Common myeloid progenitor, CD34-positive (primary cell): ENCODE measurements at places on chromosomes 4 and X.
A peak's percentile ranks its signal among the peaks of the same experiment; 100 is the strongest.

DNA sequence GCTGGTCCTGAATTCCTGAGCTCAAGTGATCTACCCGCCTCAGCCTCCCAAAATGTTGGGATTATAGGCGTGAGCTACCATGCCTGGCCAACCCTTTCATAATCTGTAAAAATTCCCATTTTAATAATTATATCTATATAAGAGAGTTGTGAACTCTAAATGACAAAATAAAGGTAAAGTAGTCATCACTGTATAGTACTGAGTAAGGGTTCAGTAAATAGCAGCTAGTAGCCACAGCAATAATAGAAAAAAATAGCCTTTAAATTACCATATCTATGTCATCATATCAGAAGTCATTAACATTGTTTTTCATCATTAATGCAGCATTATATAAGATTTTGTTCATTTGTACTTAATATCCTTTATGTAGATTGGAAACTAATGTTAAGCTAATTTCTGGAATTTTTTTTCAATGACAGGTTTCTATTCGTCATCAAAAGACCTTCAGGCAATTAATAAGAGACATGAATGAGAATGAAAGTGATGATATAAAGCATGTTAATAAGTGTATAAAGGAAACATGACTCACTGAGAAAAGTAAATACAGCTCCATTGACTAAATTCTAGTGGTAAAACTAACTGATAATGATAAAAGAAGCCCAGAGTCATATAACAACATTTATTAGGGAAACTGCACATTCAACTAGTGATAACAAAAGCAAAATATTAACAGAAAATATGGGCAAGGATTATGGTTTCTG is 85.9 kb upstream of the UGT8 start:
- no peak for DNase-seq

- no peak for DNase-seq
Observed at GRCh38 chr4:48255072-48255958, 14.3 kb downstream of the TEC start.

GRCh38 chr4:7867701-7868435 is 71.8 kb downstream of the AFAP1 start:
- no peak for DNase-seq

GRCh38 chr4:78543424-78544125 is 8.0 kb upstream of the ANXA3 start:
- DNase-seq = no peak

GRCh38 chr4:173318240-173318639 is 15.9 kb downstream of the HMGB2 start:
- DNase-seq = no peak

GRCh38 chrX:111445485-111445884 is 33.5 kb upstream of the DCX start:
- DNase-seq = peak; percentile 60

DNA sequence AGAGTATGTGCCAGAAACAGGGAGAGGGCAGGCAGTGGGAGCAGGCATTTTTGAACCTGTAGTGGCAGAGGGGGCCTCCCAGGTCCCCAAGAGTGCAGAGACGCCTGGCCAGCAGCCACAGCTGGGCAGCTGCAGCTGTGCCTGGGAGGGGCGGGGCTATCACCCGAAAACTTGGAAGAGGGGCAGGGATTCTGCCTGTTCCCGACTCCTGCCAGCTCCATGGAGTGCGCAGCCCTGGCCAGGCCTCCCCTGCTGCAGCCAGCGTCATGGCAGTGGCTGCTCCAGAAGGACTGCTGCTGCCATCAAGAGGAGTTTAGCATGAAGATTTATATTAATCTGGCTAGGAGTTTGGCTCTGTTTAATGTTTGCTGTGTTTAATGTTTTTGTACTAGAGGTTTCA is 532.1 kb upstream of the PITX2 start:
- no peak for DNase-seq

GRCh38 chr4:10438924-10439323 is 18.3 kb downstream of the ZNF518B start:
- no peak for DNase-seq

GRCh38 chr4:144734522-144734921 is 88.6 kb downstream of the HHIP start:
- DNase-seq = no peak

DNA sequence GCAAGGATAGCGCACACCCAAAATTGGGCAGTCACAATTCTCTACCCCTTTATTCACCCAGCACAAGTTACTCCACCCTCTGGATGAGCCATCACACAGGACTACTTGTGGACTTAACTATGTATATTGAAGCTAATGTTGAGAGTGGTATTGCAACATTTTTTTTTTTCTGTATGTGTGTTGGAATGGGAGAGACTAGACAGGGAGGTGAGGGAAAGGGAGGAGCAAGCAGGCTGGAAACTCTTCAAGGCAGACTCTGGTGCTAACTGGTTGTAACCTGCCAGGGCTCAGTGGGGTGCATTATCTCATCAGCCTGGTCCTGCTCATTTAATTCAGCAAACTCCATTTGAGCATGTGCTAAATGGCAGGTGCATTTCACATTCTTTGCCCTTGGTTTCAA is 18.4 kb upstream of the CWH43 start:
- no peak for DNase-seq

GRCh38 chr4:128571747-128572146 is 237.8 kb upstream of the JADE1 start:
- no peak for DNase-seq

DNA sequence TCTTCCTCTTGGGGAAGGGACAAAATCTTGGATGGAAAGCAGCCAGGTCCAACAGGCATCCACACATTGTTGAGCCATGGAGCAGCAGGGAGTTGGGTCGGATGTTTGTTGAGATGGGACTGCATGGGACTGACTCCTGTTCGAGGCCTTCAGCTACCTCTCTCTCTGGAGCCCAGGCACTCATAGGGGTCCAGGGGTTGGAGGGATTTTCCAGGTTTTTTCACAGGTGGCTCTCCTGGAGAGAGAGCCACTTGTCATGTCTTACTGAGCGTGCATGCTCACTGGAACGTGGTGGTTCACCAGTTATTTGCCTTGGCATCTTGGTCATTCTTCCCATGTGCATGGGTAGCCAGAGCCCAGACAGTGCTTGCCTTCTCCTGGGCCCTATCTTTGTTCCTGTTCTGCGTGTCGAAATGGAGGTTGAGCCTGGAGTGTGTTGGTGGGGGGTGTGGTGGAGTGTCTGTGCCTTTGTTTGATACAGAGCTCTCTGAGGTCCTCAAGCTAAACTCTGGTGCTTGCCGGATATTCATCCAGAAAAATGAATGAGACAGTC is 60.6 kb downstream of the NBDY start:
- DNase-seq = no peak

DNA sequence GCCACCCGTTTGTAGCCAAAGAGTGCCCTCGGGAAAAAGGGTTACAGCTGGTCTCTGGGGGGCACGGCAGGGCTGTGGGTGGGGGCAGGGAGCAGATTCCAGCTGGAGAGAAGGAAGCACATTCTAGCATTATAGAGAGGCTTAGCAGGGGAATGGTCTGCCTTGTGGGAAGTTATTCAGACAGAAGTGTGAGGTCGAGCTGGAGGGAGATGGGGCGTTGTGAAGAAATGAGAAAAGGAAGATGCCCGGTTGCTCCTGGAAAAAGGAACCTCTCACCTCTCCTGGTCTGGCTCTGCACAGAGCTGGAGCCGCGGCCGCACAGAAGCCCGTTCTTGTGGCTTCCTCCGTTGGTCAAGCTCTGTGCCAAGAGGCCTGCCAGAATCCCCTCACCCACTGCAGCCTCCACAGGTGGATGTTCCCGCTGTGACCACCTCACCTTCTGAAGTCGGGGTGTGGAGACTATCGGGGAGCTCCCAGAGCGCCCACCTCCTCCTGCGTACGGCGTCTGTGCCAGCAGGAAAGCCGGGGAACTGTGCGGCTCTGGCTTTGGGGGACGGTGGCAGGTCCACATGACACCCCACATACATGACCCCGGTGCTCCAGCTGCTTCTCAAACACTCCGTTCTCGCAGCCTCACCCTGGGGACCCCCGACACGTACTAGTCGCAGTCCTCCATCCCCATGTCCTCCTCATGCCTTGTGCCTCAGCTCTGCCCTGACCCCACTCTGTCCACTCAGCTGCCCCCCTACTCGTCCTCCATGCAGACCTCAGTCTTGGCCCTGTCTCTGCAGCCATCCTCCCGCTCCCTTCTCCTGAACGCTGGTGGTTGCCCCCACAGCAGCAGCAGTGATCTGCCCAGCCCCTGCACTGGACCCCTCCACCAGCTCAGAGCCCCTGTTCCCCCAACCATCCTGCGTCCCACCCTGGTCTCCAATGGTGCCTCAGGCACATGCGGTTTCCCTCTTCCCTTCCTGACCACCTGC is 52.2 kb upstream of the HGFAC start:
- no peak for DNase-seq

DNA sequence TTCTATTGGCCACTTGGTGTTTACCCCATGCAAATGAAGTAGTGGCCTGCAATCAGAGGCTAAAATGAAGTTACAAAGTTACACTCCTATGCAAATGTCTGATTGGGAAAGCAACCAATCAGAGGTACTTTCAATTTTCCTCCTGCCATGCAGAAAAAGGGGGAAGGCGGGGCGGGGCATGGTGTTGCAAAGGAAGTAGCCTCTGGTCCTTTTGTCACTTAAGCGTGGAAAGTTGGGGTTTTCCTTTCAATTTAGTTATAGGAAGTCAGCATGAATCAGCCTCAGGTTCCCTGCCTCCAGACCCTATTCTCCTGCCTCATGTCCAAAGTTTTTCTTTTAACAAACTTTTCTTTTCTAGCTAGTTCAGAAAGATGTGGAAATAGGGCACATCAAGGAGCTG is 69.3 kb downstream of the GPC4 start:
- DNase-seq = no peak

GRCh38 chr4:24067367-24068193 is 177.7 kb upstream of the PPARGC1A start:
- DNase-seq = no peak

DNA sequence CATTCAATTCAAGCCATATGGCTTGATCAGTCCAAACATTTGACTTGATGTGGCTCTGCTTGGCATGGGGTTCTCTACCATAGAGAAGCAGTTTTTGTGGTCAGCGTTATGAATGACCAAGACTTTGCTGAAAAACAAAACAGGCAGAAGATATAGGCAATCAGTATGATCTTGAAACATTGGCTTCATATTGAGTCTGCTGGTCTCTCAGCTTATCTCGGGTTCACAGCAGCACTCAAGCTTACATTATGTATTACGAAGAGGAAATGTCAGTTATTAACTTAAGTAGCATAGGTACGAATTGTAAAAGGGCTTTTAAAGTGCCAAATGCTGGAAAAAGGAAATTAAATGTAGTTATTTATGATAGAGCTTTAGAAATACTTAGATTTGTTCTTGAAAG is 99.0 kb downstream of the AFF2 start:
- peak; percentile 49 for DNase-seq

DNA sequence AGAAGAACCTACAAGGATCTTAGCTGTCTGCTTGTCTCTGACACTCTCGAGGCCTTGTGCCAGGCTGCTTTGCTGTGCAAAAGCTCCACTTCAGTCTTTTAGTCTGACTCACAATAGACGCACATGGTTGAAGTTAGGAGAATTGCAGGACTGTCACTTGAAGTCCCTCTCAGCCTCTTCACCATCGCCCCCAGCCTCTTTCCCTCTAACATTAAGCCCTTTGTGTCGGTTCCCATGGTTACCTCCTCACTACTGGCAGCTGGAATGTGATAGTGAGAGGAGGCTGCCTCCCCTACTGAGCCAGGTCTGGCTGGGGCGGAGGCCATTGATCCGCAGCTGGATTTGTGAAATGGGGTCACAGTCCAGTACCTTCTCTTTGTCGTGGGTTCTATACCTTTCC is 201.8 kb downstream of the SOWAHB start:
- no peak for DNase-seq

GRCh38 chr4:19348746-19349145 is 903.0 kb upstream of the SLIT2 start:
- no peak for DNase-seq

DNA sequence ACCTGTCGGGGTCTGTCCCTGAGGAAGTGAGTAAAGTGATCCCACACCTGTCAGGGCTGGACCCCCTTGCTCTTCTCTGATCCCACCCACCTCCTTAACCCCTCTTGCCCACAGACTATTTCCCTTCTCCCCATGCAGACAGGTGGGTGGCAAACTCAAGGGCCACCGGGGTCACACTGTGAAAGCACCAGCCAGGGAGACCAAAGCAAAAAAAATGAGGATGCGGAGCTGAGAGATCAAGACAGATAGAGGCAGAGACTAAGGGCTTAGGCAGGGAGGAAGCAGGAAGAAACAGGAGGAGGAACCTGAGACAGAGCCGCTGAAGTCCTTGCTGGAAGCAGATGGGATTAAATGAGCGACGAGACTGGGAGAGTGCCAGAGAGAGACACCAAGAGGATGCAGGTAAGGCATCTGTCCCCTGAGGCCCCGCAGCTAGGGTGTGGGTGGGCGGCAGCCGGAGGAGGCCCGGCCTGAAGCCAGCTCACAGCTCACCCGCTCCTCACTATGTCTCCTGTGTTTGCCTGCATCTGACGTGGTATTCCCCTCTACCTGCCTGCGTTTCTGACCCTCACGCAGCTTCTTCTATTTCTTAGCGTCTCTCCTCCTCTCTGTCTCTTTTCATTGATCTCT is 7.2 kb downstream of the TIMM17B start:
- no peak for DNase-seq

DNA sequence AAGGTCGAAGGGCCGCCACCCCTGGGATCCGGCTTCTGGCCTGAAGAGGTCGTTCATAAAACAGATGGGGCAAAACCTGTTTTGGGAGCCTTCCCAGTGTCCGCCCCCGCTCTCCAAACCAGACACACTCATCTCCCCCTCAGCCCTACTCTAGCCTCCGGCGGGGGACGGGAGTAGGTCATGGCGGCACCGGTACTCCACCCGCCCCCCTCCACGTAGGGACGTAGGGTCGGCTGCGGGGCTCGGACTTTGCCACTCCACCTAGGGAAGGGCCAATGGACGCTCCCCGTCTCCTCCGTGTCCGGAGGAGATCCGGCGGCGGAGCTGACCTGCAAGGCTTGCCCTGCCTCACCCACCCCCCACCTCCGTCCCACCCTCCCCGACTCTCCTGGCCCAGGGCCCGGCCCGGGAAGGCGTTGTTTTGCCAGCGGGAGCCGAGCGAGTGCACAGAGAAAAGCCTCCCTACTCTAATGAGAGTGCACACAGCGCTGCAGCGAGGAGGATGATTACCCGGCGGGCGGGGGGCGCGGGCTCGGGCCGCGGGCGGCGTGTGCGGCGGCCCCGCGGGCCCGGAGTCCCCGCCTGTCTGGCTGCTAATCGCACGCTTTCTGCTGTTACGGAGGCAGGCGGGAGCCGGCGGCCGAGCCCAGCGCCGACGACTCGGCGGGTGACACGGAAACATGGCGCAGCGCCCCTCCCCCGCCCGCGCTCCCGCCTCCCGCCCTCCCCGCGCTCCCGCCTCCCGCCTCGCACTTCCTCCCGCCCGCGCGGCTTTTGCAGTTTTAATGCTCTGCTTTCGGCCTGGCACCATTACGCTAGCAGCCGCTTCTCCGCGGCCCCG is 8.3 kb upstream of the BCOR start:
- peak; percentile 78 for DNase-seq

GRCh38 chr4:2846172-2846571 is 2.5 kb downstream of the ADD1 start:
- DNase-seq = no peak

- no peak for DNase-seq
Observed at GRCh38 chr4:108940149-108940548, 177.3 kb upstream of the ETNPPL start.

GRCh38 chrX:21974011-21974385 is 33.5 kb downstream of the SMS start:
- no peak for DNase-seq
